ENCODE measurements at places on chromosomes 6 and 20.

GRCh38 chr6:145600299-145600698, 135.0 kb downstream of the EPM2A start:
- DNase-seq: no peak

DNA sequence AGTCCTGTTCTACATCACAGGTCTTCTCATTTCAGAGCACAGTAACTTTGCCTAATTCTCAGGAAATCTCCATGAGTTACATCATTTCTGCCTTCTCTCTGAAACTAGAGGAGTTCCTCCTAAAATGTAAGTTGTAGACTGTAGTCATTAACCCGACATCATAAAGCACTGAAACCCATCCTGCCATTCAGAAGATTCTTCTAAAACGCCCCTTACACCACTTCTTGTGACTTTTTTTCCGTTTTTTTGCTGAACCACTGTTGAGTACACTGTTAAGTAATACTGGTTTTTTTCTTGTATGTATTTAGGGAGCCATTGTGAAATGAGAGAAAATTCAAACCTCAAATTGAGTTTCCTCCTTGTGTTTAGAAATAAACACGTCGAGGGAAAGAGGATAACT, 117.3 kb downstream of the MAP3K4 start:
- no peak for DNase-seq

DNA sequence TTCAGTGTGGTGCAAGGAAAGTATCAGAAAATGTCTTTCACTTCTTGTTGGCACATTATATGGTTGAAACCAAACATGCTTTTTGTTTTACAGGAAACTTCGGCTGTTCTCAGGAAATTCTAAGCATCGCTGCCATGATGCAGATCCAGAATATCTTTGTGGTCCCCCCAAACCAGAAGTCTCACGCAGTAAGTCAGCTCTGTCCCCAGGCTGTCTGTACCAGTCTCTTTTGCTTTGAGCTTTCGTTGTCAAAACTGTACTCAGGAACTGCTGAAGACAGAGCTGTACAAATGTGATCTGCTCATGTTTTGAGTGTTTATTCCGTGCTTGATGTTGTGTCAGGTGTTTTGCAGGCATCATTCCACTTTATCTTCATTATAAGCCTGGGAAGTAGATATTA, 59.6 kb downstream of the DHX35 start:
- no peak for DNase-seq

DNA sequence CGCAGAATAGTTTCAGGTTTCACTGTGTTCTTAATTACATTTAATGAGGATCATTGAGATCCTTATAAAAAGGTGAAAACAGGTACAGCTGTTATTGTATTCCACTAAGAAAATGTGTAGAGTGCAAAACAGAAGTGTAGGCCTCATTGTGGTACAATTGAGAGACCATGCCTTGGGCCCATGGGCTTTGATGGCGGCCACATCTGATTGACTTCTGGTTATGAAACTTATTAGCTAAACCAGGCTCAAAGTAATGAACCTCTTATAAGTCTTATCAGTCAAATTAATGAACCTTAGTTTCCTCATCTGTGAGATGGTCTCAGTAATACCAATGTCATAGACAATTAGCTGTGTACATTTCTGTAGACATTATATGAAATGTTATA, 148.7 kb downstream of the ZDHHC14 start:
- no peak for DNase-seq

DNA sequence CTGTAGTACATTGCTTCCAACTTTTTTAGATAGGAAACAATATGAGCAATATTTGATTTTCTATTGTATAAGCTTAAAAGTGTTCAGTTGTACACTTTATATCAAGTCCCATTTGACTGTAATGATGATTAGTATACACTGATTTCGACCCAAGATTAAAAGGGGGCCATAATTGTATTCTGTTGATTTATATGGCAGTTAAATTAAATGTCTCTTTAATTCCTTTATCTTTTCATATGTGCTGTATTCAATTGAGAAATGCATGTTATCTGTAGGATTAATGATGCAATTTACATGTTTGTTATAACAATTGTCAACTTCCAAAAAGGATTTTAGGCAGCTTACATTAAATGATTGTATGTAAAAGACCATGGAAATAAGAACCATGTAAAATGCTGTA, 317.5 kb downstream of the CDKAL1 start:
- no peak for DNase-seq

All from large intestine (tissue), 12 donors.